SK-N-DZ (cell line): ENCODE measurements at places on chromosomes 1 and 21.

DNA sequence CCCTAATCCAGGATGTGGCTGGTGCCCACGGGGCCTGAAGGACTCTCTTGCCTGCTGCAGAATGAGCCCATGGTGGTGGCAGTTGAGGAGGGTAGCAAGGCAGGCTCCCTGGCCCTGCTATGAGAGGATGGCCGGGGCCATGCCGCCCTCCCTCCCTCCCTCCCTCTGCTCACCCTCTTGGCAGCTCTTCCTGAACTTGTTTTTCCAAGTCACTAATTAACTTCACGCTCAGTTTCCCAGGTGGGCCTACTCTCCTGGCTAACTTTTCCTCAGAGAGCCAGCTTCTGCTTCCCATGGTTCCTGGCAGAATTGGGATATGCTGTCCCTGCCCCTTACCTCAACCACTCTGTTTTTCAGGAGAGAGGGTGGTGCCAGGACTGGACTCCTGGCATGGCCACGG, 10.2 kb downstream of the KCNC4 start:
- no peak for DNase-seq

DNA sequence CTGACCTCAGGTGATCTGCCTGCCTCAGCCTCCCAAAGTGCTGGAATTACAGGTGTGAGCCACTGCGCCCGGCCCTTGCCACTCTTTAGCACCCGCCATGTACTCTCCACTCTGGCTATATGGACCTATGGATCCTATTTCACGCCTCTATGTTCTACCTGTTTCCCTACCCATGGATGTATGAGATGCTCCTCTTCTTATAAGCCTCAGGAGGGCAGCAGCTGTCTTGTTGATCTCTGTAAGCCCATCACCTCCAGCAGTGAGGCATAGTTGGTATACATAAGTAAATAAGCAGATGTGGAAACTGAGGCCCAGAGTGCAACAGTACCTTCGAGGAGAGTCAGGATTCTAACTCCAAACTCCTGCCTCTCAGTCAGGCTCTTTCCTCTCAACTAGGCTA, 24.7 kb upstream of the ARTN start:
- no peak for DNase-seq

DNA sequence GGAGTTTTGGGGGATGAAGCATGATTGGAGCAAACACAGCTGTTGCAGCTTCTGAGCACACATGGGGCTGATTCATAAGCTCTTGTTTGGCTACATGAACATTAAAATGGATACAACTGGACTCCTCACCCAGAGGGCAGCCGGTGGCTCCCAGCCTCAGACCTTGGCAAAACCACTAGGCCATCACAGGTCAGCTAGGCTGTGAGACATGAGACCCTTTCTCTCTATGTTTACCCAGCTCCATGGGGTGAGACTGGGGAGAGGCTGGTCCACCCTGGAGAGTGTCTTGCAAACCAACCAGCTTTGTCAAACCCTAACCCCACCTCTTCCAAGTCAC, 388.7 kb downstream of the PTPRU start:
- DNase-seq: no peak

DNA sequence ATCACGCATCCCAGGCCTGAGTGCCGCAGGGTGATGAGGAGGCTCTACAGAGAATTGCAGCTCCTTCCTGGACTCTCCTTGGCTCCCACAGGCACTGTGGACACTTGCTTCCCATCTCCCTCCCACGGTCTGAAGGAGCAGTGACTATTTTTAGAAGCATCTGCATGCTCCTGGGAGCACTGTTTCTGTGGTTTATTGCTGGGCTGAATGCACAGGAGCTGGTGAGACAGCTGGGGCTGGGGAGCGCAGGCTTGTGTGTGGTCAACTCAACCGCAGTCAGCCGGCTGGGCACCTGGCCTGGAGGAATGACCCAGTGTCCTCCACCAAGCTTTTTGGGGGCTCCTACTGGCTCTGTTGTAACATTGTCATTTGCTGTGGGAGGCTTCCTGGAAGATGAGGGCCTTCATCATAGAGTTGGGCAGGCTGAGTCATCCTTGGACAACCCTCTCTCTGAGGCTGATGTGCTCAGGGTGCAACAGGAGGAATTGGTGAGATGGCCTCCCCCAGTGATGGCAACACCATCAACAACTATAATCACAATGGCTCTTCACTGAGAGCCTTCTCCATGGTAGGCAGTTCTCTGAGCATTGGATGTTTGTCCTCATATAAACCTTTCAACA, 1.7 kb downstream of the NFASC start:
- DNase-seq: no peak

DNA sequence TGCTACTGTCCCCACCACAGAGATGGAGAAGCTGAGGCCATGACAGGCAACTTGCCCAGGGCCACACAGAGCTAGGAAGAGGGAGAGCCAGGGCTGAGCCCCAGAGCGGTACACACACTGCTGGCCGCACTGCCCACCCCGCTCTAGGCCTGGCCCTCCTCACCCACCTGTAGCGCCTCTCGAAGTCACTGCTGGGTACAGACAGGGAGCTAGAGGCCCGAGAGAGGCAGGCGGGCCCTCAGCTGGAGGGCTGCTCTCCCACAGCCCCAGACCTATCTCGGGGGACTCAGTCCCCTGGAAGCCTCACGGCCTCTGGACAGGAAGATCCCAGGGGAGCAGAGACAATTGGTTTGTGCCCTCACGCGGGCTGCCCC, 17.3 kb upstream of the PLEKHG5 start:
- no peak for DNase-seq

GRCh38 chr1:26041401-26041800, 4.5 kb downstream of the SLC30A2 start:
- no peak for DNase-seq

GRCh38 chr1:172547071-172547470, 14.1 kb downstream of the SUCO start:
- DNase-seq: no peak

DNA sequence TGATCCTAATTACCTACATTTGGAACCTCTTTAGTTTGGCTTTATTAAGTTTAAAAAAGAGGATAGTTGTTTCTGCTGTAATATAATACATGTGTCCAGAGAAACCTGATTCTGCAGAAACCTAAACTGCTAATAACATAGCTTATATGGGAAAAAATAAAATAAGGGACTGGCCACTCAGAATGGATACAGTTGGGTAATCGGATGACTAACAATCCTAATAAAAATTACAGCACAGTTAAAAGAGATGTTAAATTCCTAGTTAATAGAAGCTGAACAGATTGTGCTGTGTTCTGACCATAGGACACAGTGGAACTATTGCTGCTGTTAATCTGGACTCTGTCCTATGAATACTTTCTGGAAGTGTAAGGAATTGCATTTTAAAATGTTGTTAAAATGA, 16.0 kb downstream of the ARV1 start:
- DNase-seq: no peak

- DNase-seq: no peak
Observed at GRCh38 chr1:231248778-231249177, 7.8 kb downstream of the GNPAT start.

DNA sequence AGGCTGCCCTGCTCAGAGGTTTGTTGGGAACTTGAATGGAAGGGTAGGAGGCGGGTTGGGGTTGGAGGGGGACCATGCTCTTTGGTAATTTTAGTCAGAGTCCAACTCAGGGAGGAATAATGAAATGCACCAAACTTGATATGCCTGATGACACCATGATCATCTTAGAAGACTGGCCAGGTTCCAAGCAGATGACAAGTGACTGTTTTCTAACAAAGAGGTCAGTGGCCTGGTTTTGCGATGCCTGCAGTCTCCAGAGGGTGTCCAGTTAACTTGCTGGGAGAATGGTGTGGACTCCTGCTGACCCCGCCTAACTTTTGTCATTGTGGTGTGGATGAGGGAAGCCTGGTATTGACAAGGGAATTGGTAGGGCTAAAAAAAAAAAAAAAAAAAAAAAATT, 12.4 kb downstream of the VANGL1 start:
- no peak for DNase-seq

DNA sequence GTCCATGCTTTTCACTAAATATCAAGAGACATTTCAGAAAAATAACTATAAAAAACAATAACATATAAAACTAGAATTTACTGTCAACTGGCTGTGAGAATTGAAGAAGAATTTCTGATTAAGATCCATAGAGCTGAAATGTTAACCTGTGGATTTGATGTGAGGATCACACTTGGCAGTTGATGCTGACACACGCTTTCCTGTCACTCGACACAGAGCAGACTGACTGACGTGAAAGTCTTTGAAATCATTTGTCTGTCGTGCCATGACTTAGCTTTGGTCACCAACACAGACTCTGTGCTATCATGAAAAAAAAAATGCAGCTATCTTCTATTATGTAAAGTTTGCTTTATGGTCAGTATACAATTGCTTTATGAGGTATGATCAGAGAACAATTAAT, 706.0 kb upstream of the ZP4 start:
- no peak for DNase-seq
